ENCODE measurements at places on chromosomes 1 and 21.

DNA sequence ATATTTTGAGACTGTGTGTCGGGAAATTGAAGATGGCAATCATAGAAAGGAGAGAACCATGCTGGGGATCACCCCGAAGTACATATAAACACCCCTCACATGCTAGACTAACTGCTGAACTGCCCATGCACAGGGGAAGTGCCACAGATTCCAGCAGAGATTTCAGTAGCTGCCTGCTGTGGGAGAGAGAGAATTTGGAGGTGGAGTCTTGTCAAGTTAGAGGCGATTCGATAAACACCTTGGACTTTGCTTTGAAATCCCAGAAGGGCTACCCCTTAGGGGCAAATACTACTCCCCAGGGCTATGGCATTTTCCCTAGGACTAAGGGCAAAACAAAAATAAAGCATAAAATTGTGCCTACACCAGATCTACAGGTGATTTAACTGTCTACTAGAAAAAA lies 103.3 kb downstream of the PEX14 start:
- no peak for DNase-seq

DNA sequence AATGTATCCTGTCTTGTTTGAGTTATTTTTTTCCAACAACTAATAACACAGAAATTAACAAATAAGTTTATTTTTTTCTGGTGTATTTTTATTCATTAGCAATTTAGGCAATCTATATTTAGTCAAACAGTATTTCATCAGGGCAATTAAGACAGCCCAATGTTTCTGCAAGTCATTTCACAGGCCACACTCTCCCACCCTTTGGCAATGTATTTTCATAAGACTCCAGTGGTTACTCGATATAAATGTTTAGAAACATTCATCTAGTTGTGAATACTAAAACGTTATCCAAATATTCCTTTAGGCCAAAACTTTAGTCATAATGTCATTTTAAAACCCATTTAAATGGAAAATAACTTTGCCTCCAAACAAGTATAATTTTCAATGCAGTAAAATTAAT lies 142.1 kb downstream of the KCNT2 start:
- no peak for DNase-seq

GRCh38 chr1:15962176-15962575 lies 13.7 kb downstream of the ZBTB17 start:
- DNase-seq, result no peak

- DNase-seq, result no peak
Observed at GRCh38 chr1:203609979-203610493, 16.6 kb upstream of the ATP2B4 start.

Measured in NCI-H510A treated with DMSO at 0.1 percent for 48 hours (cell line).